ENCODE measurements at places on chromosomes 12 and 14.

- no peak for DNase-seq
Observed at GRCh38 chr12:3333991-3334391, 157.0 kb upstream of the PRMT8 start.

DNA sequence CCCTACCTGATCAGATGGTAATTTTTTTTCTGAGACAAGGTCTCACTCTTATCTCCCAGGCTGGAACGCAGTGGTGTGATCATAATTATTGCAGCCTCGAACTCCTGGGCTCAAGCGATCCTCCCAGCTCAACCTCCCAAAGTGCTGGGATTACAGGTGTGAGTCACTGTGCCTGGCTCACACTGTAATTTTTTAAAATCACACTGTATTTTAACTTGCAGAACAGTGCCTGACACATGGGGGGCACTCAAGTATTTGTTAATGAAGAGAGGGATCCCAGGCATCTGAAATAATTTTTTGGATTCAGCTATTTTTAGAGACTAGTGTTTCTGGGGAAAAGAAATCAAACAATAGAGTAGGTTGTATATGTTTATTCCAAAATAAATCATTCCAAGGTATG, 21.7 kb downstream of the LIMA1 start:
- DNase-seq: no peak

GRCh38 chr14:44944107-44944506, 17.6 kb downstream of the KLHL28 start:
- DNase-seq: no peak

DNA sequence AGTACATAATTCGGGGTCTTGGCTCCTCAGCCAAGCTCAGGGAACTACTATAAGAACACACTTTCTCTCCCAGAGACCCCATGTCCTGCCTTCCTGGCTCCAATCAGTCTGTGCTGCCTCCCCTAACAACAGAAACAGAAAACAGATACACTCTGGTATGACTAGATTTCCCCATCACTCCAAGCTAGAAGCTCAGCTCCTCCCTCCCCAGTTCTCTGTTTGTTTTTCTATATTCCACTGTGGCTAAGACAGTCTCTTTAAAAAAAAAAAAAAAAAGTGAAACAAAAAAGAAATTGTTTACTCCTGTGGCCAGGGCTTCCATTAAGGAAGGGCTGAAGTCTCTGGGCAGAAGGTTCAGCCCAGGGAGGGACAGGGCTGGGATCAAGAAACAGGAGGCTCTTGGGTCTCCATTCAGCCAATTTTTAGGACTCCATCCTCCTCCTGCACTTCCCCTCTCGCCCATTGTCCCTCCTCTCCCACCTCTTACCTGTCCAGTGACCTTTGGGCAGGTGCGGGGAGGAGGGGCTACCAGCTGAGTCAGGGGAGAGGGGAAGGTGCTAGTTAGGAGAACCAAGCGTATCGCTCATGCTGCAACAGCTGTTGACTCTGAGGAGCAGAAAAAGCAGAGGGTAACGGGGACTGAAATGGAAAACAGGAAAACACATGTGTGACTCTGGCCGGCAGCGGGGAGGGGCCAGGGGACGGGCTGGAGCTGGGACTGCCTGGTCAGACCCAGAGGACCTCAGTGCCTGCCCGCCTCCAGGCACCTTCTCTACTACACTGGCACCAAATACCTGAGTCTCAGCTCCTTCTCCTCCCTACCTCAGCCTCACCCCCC, 4.1 kb upstream of the SLC7A7 start:
- DNase-seq: peak; percentile 80

- DNase-seq: no peak
Observed at GRCh38 chr14:105283899-105284298, 16.9 kb downstream of the BRF1 start.

DNA sequence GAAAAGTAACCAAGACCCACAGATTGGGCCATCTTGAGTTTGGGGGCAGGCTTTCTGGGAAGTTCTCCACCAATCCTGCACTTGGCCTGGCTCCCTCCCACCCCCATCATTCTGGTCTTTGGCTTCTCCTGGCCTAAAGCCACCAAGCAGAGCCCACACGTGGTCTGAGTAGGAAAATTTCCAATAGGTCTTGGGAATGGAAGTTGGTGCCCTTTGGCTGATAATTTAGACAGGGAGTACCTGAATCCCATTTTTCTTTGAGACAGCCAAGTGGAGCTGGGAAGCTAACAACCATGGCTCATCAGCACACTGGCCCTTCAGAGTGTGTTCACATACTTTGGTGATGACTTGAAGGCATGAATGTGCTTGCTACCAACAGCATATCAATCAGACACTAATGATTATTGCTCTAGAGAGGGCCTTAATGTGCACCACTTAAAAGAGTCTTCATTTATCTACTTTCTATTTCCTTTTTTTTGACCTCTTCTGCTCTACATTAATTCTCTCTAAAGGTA, 156.0 kb downstream of the EGLN3 start:
- DNase-seq: no peak

- DNase-seq: no peak
Observed at GRCh38 chr12:53589915-53590314, 36.3 kb downstream of the ATF7 start.

DNA sequence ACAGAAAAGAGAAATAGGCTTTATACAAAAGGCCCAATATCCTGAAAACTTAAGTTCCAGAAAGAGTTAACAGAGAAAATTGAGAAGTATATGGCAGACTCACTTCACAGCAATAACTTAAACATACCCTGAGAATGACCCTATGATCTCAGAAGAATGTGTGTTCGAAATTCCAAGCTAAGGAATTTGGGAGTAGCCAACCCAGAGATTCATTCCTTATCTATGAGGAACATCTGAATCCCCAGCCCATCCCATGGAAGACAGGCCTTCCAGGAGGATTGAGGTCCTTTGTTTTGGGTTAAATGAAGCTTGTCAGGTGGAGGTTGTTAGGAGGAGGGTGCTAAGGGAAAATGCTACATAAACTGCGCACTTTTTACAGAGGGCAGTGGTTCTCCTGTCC, 7.5 kb upstream of the SAV1 start:
- DNase-seq: peak; percentile 29
